Stimulated activated CD8-positive, alpha-beta memory T cell treated with anti-CD3 and anti-CD28 coated beads, Interleukin-2, amount 100 ng/mL, for 1 hour (primary cell): ENCODE measurements at places on chromosomes 13 and 19.

DNA sequence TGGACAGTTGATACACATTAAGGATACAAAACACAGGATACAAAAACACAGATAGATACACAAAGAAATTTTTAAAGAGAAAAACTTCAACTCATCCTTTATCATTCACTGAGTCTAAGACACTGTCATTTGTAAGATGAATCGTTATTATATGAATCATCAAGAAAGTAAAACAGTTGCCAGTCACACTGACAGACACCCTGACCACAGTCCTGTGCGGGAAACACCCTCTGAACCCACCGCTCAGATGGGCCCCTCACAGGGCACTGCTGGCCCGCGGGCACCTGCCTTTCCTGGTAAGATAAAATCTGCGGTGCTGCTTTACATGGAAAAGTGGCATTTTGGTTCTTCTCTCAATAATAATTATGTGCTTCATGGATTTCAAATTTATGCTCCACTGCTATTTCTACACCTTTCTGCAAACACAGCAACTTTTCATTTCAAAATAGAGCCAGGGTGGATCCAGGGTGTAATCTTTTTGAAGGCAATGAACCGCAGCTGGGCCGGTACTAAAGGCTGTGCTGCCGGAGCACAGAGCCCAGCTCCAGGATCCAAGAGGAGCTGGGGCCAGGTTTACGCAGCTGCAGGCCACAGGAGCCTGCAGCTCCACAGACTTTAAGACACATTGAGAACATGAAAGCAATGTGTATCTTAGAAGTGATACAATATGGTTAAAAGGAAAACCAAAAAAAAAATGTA, 76.8 kb downstream of the TUBGCP3 start:
- no peak for DNase-seq

DNA sequence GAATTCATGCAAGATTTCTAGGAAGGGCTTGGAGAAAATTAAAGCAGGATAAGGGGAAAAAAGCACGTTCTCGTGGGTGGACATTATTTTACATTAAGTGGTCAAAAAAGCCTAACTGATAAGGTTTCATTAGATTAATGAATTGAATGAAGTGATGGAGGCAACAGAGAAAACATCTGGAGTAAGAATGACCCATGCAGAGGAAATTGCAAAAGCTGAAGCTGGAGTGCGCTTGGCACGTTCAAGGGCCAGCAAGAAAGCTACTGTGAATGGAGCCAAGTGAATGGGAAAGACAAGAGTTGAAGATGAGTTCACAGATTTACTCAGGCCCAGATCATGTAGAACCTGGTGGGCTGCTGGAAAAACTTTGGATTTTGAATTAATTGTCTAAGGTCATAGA, 777.9 kb downstream of the DACH1 start:
- DNase-seq: no peak

DNA sequence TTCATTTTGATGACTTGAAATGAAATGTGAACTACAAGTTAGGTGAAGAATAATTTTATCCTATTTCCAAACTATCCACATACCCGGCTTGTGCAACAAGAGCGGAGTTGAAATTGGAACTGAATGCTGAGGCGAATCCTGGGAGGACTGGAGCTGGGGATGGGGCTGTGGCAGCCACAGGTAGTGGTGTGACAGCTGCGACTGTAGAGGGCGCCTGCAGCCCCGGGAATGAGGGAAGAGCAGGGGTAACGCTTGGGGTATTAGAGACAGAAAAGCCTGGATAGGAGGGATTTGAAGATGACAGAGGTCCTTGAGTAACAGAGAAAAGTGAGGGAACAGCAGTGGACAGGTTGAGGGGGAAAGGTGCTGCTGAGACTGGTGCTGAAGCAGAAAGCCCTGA, 22.0 kb upstream of the STOML3 start:
- no peak for DNase-seq

DNA sequence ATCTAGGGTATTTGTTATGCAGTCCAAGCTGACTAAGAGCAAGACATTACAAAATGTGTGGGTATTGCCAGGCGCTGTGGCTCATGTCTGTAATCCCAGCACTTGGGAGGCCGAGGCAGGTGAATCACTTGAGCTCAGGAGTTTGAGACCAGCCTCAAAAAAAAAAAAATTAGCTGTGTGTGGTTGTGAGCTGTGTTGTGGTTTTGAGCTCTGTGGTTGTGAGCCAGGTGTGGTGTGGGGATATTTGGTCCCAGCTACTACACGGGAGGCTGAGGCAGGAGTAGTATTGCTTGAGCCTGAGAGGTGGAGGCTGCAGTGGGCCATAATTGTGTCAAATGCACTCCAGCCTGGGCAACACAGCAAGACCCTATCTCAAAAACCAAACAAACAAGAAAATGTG, 5.6 kb upstream of the KEAP1 start:
- DNase-seq: no peak

DNA sequence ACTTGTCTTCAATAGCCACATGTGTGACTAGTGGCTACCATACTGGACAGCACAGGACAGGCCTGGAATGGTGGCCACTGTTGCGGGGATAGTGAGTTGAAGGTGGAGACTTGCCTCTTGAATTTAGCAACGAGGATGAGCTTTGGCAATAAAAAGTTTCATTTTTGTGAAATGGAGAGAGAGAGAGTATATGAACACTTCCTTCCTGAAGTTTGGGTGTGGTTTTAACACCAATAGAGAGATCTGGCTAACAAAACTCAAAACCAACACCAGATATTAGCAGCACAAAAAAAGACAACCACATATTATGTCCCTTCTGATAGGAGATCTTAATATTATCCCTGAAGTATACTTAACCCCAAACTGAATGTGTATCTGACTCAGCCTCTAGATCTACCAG, 6.3 kb upstream of the LRFN3 start:
- no peak for DNase-seq

GRCh38 chr13:90008707-90009149, 1338.8 kb upstream of the MIR17HG start:
- no peak for DNase-seq

DNA sequence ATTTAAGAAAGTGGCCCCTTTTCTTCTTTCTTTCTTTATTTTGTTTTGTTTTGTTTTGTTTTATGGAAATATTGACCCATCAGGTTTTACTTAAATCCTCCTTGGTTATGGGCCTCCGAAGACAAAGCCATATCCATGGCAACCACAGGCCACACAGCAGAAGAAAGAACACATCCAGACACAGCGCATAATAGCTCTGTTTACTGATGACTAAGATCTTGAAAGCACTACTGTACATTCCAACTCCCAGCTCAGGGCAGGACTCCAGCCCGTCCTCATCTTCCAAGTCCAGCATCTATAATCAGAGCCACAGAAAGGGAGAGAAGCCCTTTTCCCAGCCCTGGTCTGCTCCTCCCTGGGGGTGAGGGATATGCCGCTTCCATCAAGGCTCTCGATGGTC, 84.3 kb downstream of the NUFIP1 start:
- DNase-seq: no peak

DNA sequence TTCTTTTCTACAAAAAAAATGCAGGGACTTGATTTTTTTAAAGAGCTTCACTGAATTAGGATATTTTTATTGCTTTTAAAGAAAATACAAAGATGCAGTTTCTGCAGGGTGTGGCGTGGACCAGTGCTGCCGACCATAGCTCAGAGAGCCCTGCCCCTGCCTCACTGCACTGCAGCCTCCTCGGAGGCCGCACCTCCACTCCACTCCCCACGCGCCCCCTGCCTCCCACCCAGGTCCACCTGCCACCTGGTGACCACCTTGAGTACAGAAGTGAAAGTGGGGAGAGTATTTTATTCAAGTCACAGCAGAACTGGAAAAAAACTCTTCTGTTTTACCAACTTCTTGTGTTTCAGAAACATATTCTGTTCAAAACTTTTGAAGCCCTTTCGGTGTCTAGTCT, 7.9 kb upstream of the F7 start:
- no peak for DNase-seq

GRCh38 chr19:1967087-1967608, 26.2 kb downstream of the CSNK1G2 start:
- DNase-seq: no peak

GRCh38 chr19:16016226-16017137, 59.8 kb upstream of the TPM4 start:
- DNase-seq: no peak

DNA sequence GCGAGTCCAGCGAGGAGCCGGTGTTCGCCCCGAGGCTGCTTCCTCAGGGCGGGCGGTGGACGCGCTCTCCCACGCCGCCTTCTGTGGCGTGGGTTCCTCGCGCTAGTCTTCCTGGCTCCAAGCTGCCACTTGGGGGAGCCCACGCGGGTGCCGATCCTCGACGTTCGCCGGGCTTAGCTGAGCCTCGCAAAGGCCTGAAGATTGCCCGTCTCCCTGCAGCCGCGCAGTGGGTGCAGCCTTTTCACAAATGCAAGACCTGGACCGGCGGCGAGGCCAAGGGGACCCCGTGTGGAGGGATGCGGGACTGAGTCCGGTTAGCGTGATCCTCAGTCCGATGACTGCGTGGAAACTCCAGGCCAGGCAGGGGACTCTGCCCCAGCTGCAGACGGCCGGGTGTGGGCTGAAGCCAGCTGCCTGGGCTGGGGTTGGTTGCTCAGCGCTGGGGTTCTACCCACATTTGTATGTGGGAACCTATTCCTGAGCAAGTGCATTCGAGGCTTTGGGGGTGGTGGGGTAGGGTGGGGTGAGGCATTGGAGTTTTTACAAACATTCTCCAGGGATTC, 16.6 kb upstream of the LRP3 start:
- DNase-seq: no peak

- DNase-seq: no peak
Observed at GRCh38 chr13:41811588-41812021, 149.3 kb downstream of the VWA8 start.

GRCh38 chr13:72469906-72470305, 257.5 kb downstream of the MZT1 start:
- DNase-seq: no peak
